ENCODE measurements at places on chromosomes 2 and 18.

GRCh38 chr2:200655918-200656580 is 70.2 kb downstream of the AOX1 start:
- DNase-seq: peak; percentile 42

- peak; percentile 51 for DNase-seq
Measured at GRCh38 chr18:61980355-61980754, 87.5 kb upstream of the RNF152 start.

- peak; percentile 16 for DNase-seq
Measured at GRCh38 chr2:55338268-55338667, 69.2 kb upstream of the MTIF2 start.

- DNase-seq: no peak
Measured at GRCh38 chr2:171206422-171207115, 45.9 kb upstream of the TLK1 start.

DNA sequence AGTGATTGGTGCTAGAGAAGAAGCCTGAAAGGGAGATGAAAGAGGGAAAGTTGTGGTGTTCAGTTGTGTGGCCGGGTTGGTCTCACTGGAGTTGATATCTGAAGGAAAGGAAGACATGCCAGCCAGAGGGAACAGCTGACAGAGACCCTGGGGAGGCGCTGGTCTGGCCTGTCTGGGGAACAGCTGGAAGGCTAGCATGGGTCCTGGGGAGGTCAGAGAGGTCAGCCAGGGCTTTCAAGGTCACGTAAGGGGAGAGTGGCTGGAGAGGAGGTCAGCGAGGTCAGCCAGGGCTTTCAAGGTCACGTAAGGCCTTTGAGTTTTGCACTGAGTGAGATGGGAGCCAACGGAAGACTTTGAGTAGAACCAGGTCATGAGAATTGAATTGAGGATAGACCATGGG is 11.0 kb downstream of the DYSF start:
- no peak for DNase-seq

DNA sequence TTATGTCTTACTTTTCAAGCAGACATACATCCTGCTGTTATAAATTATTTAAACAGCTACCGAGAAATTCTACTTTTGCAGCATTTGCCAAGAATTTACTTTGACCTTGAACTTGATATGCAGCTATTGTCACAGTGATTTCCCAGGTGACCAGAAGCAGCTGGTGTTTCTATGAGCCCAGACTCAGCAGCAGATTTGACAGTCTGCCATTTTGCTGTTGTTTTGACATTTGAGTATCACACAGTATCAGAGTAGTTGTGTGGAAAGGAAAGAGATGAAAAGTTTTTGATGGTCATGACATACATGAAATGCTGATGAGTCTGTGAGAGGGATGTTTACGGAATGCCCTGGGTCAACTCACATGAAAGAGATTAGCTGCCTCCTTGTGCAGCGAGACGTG is 6.6 kb upstream of the CCDC195 start:
- no peak for DNase-seq

DNA sequence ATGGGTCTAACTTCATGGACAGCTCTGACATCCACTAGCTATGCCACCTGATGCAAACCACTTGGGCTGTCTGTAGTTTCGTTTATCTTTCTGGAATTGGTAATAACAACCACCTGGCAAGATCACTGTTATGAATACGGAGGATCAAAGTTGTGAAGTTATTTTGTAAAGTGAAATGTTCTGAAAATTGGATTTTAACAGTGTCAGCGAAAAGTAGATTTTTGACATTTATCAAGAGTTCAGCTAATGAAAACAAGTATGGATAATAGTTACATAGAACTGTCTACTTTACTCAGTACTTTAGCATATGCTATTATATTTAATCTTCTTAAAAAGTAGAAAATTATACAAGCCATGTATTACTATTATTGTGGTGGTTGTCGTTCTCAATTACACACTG is 813.8 kb downstream of the RNF144A start:
- DNase-seq: no peak

GRCh38 chr2:160353166-160353565 is 140.4 kb downstream of the RBMS1 start:
- DNase-seq: no peak

GRCh38 chr2:3627500-3628100 is 30.4 kb upstream of the ALLC start:
- no peak for DNase-seq

DNA sequence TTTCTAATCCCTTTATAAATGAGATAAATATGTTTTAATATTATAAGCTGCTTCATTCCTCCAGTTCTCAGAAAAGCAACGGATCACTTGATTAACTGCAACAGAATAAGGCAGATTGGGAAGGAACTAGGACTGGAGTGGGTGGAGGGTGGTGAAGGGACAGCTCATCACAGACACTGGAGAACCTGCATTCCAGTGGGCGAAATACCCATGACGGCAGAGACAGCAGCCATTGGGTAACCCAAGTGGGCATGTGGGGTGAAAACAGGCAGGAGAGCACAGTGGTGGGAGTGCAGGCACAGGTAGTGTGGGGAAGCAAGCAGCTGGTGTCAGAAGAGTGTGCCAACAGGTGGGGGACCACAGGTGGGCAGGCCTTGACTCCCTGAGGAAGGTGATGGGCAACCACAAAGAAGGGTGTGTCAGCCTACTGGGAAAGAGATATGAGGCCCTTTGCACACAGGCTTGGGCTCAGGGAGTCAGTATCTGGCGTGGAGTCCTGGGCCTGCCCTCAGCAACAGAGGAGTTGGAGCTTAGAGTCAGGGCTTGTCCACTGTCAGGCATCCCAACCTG is 27.2 kb downstream of the DPYSL5 start:
- DNase-seq: no peak

- DNase-seq: no peak
Measured at GRCh38 chr18:46156843-46157242, 52.7 kb downstream of the HAUS1 start.

- peak; percentile 62 for DNase-seq
Measured at GRCh38 chr18:69948919-69949537, 1.4 kb upstream of the CD226 start.
